ENCODE measurements at places on chromosomes 3 and 15. TPM values are rescaled to one million over a fixed set of nuclear protein-coding genes. Genes with fewer than 3 reads are reported as not detected.

DNA sequence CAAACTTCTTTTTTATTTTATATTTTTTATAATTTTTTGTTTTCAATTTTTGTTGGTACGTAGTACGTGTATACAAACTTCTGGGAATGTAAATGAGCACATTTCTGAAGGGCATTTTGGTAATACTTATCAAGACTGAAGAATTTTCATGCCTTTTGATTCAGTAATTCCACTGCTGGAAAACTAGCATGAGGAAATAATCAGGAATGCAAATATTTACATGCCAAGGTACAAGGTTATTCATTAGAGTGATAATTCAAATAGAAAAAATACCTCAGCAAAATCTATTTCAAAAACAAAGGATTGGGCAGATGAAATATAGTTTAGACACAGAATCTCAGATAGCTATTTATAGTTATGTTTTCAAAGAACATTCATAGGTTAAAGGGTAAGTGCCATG is 128.7 kb downstream of the DMXL2 start:
- H3K36me3 ChIP-seq = peaks cover 5% of the 10 kb centered on the region
- DNase-seq = no peak

DNA sequence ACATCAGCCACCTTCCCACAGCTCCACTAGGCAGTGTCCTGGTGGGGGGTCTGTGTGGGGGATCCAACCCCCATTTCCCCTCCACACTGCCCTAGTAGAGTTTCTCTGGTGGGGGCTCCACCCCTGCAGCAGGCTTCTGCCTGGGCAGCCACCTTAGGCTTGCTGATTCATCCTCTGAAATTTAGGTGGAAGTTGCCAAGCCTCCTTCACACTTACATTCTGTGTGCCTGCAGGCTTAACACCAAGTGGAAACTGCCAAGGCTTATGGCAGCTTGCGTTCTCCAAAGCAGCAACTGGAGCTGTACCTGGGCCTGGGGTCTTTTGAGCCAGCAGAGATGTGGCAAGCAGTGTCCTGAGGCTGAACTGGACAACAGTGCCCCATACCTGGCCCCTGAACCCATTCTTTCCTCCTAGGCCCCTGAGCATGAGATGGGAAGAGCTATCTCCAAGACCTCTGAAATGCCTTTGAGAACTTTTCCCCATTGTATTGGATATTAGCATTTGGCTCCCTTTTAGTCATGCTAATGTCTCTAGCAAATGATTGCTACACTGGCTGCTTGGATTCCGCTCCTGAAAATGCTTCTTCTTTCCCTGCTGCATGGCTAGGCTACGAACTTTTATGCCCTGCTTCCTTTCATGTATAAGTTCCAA is 32.5 kb downstream of the CPN2 start:
- no peak overlapping the region for H3K4me3 ChIP-seq
- H3K36me3 ChIP-seq = no peaks in the 10 kb centered on the region
- no peak overlapping the region for H3K27ac ChIP-seq
- no peaks in the 10 kb centered on the region for H3K27me3 ChIP-seq
- peaks cover 49% of the 10 kb centered on the region for H3K4me1 ChIP-seq

GRCh38 chr3:81581966-81582599 is 179.4 kb downstream of the GBE1 start:
- no peak overlapping the region for H3K27ac ChIP-seq
- peaks cover 7% of the 10 kb centered on the region for H3K4me1 ChIP-seq
- no peaks in the 10 kb centered on the region for H3K27me3 ChIP-seq
- DNase-seq = no peak
- H3K4me3 ChIP-seq = no peak overlapping the region

GRCh38 chr15:90857337-90857736 is 11.1 kb upstream of the FURIN start:
- DNase-seq = no peak
- H3K27me3 ChIP-seq = no peaks in the 10 kb centered on the region
- no peak overlapping the region for H3K27ac ChIP-seq
- H3K4me1 ChIP-seq = no peaks in the 10 kb centered on the region
- H3K4me3 ChIP-seq = no peak overlapping the region

DNA sequence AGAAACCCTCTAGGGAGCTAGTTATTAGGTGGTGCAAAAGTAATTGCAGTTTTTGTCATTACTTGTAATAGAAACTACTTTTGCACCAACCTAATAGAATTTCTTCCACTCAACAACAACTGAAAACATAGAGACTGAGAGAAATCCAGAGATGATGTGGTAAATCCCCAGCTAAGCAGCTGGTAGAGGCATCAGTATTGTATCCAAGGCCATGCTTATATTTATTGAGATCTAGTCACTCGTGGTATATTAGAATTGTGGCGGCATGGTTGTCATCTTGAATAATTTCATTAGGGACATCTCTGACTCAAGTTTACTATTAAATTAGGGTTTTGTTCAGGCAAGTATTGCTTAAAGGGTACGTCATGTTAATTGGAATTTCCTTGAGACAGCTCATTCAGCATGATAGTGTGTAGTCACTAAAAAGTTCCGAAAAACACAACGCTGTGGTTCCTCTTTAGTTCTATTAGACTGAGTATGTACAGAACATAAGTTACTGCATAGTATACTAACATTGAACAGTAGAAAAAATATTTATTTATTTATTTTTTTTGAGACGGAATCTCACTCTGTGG is 35.3 kb downstream of the PAK2 start:
- H3K36me3 ChIP-seq = peaks cover 3% of the 10 kb centered on the region
- no peaks in the 10 kb centered on the region for H3K27me3 ChIP-seq
- no peak for DNase-seq
- no peak overlapping the region for H3K4me3 ChIP-seq

Gene CD86
- total RNA-seq = 4.6 TPM

Gene ANKUB1
- not detected for total RNA-seq

Measured in esophagus muscularis mucosa (tissue), 4 donors.